NCI-H69 (cell line): ENCODE measurements at places on chromosomes 7 and 10.

GRCh38 chr7:50268990-50269389, 35.5 kb upstream of the IKZF1 start:
- DNase-seq = no peak

GRCh38 chr10:118161461-118162246, 114.9 kb upstream of the RAB11FIP2 start:
- no peak for DNase-seq

GRCh38 chr7:3063016-3063753, 19.5 kb upstream of the CARD11 start:
- no peak for DNase-seq

- DNase-seq = no peak
Measured at GRCh38 chr10:3027866-3028265, 39.5 kb upstream of the PFKP start.

DNA sequence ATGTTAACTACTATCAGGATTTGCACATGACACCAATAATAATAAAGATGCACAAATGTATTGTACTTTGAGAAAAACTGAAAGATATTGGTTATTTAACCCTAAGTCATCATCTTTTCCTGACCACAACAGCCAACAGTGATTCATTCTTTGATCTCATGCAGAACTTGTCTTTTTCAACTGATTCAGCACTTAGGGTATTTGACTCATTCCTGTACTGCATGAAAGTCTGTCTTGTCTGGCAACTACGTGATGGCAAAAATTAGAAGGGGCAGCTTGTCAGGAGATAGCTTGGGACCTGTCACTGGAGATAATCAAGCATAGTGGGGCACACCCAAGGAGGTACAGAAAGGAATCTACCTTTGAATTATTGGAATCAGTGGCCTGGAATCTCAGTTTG, 77.8 kb upstream of the LRRC17 start:
- DNase-seq = no peak

DNA sequence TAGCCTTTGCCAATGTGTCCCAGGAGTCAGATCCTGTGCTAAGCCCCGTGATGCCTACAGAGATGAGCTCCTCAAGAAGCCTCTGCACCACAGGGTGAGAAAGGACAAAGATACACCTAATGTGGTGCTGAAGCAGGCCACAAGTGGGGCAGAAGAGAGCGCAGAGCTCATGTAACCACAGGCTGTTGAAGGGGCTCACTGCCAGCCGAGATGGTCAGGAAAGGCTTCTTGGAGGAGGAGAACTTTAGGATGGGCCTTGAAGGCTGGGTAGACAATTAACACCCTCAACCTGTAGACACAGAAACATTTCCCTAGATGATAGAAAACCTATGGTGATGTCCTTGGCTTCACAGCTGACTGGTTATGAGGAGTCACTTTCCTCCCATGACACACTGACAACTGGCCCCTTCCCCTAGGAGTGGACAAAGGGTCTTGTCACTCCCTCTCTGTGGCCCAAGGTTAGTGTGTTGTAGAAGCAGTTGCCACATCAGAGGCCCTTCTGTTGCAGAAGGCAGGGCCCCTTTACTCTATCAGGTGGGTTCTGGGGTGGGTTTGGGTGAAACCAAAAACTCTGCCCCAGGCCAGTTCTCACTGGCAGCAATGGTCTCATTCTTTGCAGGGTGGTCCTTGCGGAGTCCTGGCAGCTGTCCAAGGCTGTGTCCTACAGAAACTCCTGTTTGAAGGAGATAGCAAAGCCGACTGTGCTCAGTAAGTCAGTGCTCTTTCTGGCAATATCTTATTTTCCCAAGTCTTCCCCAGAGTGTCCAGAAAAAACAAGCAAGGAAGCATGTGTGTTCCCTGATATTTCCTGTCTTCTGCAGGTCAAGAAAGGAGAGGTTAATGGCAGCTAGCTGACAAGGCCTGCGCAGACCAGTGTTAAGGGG, 69.2 kb downstream of the MINDY4 start:
- DNase-seq = no peak

- no peak for DNase-seq
Measured at GRCh38 chr10:101038484-101038883, 7.5 kb downstream of the SFXN3 start.

DNA sequence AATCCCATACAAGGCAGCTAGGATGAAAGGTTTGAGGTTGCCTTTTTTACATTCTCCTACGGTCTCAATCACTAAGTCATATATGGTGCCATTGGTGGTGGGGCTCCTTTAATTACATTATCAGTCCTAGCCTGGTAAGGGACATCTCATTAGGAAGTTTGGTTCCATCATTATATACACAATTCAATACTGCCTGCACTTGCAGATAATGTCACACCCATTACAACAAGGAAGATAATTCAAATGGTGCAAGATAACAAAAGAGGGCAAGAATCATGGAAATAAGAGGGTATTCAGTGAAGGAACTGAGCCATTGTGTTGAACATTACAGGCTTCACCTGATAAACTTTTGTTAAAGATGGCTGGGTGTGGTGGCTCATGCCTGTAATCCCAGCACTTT, 1.7 kb upstream of the TMEM248 start:
- no peak for DNase-seq

- no peak for DNase-seq
Measured at GRCh38 chr10:90112681-90113080, 411.3 kb downstream of the KIF20B start.
